AG09309 (cell line): ENCODE measurements at places on chromosomes 16 and 17.
A peak's percentile ranks its signal among the peaks of the same experiment; 100 is the strongest.

DNA sequence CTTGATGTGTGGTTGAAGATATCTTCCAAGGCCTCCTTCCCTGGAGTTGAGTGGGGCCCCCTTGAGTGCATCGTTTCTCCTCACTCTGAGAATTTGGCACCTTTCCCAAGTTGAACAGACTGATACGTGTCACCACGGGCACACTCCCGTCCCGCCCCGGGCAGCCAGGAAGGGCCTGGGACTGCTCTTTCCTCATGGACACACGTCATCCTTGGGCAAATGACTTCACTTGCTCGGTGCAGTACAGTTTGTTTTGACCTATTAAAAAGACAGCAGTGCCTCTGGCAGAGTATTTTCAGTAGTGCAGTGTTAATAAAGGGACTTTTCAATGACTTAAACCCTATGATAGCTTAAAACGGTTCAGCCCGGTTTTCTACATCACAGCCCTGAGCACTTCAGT lies 59.9 kb downstream of the SEC14L1 start:
- DNase-seq, result no peak

DNA sequence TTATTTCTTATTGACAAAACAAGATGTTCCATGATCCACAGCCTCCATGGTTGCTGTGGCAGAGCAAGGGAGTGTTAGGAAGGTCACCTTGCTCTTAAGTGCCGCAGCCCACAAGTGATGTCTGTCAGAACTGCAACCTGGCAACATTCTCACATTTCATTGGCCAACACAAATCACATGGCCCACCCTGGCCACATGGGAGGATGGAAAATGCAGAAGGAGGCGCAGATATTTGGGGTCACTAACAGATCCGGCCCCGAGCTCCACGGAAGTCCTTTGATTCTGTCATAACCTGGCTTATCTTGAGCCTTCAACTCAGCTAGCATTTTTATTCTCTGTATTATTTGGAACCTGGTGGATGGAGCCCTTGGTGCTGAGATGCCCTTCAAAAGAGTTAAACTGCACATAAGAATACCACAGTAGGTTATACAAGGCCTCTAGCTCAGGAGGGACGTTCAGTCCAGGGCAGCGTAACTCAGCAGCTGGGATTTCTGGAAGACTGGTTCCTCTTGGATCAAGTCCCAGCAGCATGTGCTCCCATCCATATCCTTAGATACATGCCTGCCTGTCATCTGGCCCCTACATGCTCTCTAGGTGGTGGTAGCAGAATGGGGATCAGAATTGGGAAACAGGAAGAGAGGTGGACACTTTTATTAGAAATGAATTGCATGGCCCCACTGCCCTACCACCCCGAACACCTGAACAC lies 508.1 kb downstream of the HAPSTR1 start:
- DNase-seq, result no peak

DNA sequence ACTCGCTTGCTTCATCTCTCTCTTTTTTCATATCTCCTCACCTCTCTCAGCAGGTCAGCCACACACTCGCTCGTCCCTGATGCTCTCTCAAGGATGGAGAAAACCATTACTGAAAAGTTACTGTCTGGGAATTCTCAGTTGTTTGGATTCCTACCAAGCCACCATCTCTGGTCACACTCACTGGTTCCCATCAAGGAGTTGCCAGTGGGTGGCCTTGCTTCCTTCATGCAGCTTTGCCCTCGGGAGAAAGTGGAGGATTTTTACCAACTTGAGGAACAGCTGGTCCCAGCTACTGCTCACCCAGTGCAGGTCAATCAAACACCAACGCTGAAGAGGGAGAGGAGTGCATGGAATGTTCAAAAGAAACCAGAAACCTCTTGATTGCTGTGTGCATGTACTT lies 25.3 kb downstream of the MEOX1 start:
- DNase-seq, result no peak

- no peak for DNase-seq
These were observed 49.4 kb upstream of the PVALEF start for GRCh38 chr17:81115749-81116464.

DNA sequence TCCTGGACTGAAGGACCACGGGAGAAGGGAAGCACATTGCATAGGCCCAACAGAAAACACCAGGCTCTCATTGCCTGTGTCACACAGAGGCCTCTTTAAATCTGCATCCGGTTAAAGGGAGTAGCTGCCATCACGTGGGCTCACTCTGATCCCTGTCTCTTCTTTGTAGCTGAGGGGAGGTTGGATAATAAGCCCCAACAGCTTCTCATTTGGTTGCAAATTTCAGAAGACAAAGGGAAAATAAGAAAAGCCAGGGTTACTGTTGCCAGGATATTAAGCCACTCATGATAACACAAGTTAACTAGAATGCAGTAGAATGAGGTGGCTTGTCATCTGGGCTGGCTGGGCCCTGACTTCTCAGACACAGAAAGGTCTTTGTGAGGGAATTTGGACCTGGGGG lies 325.1 kb upstream of the ERCC4 start:
- DNase-seq, result no peak

DNA sequence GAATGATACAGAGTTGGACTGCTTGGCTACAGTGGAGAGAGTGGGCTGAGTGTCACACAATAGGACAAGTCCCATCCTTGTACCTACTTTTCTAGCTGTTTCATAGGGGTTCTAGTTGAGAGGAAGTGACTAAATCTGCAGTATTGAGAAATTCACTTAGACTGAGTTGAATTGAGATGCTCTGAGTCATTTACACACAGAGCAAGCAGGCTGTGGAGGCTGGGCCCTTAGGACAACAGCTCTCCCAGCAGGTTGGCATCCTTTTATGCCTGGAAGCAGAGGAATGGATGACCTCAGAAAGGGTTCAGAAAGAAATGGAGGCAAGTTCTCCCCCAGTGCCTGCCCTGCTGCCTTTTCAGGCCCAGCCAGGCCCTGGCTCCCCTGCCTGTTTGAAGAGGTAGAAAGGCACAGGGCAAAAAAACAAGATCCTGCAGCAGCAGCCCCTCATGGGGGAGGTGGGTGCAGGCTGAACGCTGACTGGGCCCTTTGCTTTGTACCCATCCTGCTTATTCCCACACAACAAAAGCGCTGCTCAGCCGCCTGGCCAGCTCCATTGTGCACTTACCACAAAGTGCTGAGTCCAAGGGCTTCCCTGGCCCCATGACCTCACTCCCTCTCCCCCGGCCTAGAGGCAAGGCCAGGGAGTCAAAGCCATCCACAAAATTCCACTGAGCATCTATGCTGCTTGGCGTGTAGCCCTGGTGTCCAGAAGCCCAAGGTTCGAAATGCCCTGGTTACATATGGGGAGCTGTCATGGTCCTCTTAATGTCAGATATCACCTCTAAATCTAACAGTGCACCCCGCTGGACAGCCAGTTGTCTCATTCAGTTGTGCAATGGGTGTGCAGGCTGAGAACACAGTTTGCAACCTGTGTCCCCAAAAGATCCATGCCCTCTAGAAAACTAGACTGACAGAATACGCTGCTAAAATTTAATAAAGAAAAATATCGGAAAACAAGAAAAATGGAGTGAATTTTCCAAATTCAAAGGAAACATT lies 5.4 kb upstream of the CRYBA1 start:
- peak; percentile 90 for DNase-seq

DNA sequence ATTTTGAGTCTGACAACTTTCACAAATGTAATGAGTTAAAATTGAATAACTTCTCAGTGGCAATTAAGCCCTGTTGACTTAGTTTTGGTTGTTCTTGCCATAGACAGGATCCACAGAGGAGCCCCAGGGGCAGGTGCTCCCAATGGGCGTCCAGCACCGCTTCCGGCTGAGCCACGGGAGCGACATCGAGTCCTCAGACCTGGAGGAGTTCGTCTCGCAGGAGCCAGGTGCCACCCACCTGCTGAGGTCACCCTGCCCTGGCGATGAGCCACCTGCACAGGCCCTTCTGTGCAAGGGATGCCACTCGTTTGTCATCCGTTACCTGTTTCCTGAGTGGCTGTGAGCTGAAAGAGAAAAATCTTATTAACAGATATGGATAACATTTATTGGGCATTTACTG lies 10.7 kb downstream of the CCDC40 start:
- no peak for DNase-seq

- DNase-seq, result no peak
These were observed 903.1 kb upstream of the SOX9 start for GRCh38 chr17:71217769-71218168.

- DNase-seq, result peak; percentile 39
These were observed 9.4 kb upstream of the SLC6A4 start for GRCh38 chr17:30244853-30245385.

DNA sequence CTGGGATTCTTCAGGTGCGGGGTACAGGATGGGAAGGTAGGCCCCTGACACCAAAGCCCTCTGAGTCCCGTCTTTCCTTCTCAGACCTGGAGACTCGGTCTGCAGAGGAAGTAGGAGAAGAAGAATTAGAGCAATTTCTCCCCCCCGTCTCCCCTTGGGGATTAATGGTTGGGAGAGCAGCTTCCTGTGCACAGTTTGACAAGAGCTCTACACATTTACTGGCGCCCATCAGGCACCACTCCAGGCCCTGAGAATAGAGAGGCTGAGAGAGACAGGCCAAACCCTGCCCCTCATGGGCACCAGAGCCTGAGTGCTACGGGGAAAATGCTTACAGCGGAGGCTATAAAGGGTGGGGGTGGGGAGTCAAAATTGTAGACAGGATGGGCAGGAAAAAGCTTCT lies 3.5 kb upstream of the C16orf74 start:
- no peak for DNase-seq

GRCh38 chr17:63035695-63036094 lies 69.7 kb downstream of the TANC2 start:
- no peak for DNase-seq

- no peak for DNase-seq
These were observed 245.7 kb upstream of the CIBAR2 start for GRCh38 chr16:85357924-85358505.

DNA sequence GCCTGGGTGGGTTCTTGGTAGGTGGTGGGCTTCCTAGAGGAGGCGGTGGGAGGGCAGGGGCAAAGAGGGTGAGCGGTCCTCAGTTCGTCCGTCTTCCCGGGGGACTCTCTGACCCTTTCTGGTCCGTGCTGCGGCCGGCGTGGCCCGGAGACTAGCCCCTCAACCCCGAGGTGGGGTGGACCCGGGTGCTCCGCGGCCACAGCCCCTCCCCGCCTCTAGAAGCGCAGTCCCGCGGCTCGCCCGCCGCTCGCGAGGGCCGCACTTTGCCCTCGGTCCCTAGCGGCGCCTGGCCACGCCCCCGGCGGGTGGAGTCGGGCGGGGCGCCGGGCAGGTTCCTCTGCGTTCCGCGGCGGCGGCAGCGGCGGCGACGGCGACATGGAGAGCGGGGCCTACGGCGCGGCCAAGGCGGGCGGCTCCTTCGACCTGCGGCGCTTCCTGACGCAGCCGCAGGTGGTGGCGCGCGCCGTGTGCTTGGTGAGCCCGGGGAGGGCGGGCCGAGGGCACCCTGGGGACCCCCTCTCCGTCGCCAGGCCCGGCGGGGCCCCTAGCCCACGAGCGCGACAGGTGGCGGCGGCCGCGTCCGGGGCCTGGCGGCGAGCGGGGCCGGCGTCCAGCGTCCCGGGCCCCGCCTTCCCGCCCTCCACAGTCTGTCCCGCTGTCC lies at the start of gene SYNGR2:
Gene SYNGR2, plus strand, starts transcription at position 340 of the 661 bp plus-strand sequence. Its CDS starts 36 bp downstream, at position 376.
- DNase-seq, result no peak

DNA sequence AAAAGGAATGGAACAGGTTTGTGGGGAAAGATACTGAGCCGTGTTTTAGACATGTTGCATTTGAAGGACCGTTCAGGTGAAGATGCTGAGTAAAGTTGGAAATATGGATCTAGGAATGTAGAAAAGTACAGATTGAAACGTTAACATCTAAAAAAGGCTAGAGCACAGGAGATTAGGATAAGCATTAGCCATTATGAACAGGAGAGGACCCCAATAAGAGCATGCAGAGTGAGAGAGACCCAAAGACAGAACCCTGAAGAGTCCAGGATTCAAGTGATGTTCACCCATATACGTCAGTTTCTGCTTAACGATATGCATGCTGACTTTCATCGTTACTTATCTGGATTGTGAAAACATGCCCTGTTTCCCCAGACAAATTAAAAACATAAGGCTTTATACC lies 140.5 kb downstream of the STX8 start:
- no peak for DNase-seq

DNA sequence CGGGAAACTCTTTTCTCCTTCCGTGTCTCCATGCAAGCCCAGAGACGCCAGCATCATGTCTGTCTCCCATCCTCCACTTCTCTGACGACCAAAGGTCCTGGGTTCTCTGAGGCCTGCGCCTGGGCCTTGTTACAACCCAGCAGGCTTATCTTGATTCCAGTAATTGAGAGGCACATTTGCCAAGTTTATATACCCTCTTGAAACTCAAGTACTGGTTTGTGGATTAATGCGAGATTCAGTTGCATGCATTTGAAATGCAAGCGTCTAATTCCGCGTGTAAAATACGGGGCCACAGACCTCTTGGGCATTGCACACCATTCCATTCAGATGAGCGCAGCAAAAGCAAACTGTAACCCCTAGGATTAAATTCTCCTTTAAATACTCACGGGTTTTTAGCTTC lies 28.7 kb upstream of the CRISPLD2 start:
- DNase-seq, result peak; percentile 72

DNA sequence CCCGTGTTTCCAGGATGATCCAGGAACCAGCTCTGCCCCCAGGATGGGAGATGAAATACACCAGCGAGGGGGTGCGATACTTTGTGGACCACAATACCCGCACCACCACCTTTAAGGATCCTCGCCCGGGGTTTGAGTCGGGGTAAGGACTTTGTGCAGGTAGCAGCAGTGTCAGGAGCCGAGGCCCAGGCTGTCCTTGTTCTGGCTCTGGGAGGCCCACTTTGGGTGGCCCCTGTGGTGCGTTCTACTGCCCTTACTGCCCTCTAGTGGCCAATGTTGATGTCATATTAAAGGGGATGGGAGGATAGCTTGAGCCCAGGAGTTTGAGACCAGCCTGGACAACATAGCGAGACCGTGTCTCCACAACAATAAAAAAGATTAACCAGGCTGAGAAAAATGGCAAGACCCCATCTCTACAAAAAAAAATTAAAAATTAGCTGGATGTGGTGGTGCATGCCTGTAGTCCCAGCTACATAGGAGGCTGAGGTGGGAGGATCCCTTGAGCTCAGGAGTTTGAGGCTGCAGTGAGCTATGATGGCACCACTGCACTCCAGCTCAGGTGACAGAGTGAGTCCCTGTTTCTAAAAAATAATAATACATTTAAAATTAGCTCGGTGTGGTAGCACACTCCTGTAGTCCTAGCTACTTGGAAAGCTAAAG lies 20.9 kb upstream of the CLEC18A start:
- no peak for DNase-seq

GRCh38 chr17:14845591-14846281 lies 419.4 kb downstream of the PMP22 start:
- peak; percentile 8 for DNase-seq
